ENCODE measurements at places on chromosomes 5 and 9.

DNA sequence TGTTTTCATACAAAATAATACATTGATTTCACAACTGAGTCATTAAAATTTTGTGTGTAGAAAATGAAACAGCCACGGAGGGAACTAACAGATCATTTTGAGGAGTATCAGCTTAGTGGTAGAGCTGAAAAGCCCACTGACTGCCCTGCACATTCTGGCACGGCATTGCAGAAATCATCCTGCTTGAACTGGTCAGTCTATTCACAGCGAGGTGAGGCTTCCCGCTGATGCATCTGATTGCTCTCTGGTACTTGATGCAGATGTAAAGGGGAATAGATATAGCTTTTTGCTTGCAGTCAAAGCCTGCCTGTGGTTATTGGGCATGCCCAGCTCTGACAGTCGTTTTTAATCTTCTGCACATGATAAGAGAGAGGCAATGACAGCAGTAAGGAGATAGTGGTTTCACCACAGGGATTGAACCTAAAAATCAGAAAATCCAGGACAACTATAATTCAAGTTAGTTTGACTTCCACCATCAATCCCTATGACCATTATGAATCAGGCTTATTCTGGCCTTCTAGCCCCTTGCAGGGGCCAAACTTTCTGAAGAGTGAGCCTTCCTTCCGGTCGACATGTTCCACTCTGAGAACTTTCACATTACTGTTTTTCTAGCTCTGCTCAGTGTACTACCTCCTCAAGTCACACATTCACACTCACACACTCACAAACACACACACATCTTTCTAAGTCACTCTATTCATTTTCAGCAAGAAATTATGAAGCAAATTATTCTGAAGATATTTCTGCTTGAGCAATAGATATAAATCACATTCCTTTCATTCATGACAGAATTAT is 782.8 kb upstream of the NUDT12 start:
- peak; percentile 7 for DNase-seq

GRCh38 chr9:128205296-128205944 is 2.2 kb downstream of the DNM1 start:
- DNase-seq = no peak

DNA sequence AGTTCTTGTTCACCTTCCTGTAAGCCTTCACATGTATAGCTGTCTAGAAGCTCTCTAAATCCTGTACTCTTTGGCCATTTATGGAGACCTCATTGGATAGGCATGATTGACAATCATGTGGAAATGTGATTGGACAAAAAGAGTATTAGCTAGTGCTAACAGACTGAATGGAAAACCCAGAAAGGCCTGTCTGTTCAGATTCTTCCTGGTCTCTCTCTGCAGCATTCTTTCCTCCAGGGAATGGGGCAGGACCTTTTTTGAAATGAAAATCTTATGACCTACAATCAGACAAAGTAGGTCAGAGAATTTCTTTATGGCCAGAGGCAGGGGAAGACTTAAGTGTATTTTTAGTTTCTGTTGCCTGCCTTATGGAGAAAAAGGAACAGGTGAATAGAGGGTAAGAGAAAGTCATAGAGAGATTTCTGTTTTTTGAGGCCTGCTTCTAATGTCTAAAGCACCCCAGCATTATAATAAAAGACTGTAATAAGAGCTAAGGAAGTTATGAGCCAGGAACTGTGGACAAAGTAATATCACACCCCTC is 152.4 kb upstream of the CCDC152 start:
- DNase-seq = no peak

- no peak for DNase-seq
Observed at GRCh38 chr5:173715607-173716006, 99.2 kb upstream of the BOD1 start.

- no peak for DNase-seq
Observed at GRCh38 chr5:133398646-133399101, 213.7 kb downstream of the FSTL4 start.

DNA sequence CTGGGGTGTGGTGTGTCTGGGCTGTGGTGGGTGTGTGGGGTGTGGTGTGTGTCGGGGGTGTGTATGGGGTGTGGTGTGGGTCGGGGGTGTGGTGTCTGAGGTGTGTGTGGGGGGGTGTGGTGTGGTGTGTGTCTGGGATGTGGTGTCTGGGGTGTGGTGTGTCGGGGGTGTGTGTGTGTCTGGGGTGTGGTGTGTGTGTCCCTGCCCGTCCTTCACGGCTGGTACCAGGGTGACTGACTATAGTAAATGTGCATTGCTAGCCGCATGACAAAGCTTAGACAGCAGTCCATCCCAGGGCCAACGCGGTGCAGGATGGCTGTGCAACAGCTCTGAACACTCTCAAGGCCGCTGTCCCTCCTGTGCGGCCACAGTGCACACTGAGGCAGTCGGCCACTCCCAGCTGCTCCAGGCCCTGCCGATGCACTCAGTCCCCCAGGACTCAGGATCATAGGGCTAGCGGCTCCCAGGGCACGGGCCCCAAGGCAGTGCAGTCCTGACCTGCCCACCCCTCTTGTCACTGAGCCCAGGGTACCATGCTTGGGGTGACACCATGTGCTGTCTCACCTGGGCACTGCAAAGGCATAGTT is 54.0 kb downstream of the SECISBP2 start:
- DNase-seq = peak; percentile 4

DNA sequence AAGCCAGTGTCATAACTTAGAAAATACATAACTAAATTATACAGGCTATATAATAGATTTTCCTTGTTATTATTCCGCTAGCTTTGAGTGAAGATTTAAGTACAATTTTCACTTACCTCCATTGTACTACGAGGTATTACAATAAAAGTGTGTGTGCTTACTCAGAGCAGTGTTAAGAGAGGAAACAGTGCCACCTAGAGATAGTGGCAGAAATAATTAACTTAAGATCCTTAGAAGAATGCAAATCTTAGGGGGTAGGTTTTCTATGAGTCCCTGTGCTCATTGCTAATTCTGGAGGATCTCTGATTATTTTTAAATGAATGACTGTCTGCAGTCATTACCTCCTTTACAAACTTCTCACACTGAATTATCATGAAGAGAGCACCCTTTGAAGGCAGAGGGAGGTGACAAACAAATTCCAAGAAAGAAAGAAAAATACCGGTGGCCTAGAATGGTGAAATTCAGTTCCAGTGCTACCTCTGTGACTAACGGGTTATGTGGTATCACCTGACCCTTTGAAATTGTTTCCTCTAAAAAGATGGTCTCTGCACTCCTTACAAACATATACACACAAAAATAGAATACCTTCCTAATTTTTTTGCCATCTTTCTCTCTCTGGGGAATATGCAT is 379.8 kb downstream of the TRIM36 start:
- DNase-seq = peak; percentile 60

GRCh38 chr9:68644831-68645230 is 60.2 kb upstream of the PIP5K1B start:
- no peak for DNase-seq

DNA sequence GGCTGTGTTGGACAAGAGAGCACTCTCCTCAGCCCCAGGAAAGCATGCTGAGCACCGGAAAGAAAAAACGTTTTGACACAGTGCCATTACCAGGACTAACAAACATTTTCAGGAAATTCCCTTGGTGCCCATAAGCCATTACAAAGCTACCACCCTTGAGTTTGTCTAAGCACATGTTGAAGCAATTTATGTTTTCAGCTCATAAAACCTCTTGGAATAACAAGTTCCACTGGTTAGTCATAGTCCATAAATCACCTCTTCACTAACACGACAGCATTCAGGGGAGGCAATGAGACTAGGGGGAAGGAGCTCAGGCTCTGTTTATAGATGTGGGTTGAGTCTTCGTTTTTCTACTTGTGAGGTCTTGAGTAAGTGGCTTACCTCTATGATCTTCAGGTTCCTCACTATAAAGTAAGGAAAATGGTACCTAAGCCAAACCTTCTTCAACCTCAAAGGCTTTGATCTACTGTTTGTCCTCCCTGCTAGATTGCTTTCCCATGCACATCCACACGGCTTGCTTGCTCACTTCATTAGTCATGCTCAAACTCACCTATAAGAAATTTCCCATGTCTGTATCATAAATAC is 65.4 kb downstream of the DRD1 start:
- DNase-seq = peak; percentile 49

DNA sequence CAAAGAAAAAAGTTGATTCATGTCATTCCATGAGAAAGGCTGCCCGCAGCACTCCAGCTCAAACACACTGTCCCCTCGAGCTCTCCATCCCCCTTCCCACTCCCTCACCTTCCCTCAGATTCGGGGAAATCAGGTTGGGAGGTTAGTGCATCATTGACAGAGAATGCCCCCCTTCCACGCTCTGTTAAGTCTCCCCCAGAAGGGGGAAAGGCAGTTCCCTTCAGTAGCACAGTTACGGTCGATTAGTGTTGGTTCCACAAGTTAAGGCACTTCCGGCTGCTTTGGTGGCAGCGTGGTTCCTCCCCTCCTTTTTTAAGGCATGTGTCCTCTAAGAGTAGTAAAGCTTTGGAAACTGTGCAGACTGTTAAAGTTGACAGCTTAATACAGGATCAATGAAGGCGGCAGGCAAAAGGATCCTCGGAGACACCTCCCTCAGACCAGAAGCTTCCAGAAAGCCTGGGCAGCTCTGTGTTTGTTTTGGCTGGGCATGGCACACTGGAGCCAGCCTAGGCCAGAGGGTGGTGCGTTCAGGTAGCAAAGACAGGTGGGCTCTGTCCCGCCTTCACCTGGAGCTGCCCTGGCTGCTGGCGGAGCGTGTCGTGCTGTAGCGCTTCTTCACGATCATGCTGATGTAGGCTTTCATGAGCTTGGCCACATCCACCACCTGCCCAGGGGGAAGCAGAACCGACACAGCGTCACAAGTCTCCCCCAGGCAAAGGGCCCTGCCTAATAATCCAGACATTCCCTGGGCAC is 49.5 kb upstream of the RETREG1 start:
- no peak for DNase-seq

DNA sequence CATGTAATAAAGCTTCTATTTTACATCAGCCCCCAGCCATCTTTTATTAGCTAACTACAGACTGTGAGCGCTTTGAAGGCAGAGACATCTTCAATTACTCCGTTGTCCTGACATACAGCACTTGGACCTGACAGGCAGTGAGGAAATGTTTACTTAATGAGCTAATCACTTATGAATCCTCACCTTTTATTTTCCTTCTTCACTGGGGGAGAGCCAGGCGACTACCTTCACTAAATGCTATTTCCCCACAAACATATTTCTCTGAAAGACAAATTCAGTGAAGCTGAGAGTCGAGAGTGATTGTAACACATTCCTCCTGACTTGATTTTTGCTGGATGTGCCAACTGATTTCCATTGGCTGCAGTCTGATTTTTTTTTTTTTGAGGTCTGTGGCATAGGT is 192.1 kb upstream of the CLINT1 start:
- DNase-seq = peak; percentile 38

DNA sequence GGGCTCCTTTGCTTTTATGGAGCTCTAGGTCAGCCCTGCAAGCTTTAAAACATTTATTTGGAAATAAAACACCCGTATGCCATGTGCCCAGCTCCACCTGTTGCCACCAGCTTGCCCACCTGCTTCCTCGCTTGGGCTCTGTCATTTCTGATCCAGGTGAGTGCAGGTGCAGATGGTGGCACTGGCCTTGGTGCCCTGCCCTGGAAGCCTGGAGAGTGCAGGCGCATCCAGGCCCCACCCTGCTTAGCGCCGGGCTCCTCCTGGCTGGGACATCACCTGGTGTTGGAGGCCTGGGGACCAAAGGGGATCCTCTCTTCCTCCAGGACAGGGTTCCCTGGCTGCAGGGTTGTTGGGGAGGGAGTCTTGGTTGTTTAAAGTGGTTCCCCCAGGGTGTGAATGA is 35.8 kb downstream of the WNK2 start:
- no peak for DNase-seq

- DNase-seq = no peak
Observed at GRCh38 chr5:95554331-95554646, 488 bp downstream of the SKIC3 start.

GRCh38 chr5:59449905-59450644 is 443.5 kb downstream of the PDE4D start:
- peak; percentile 3 for DNase-seq

- DNase-seq = no peak
Observed at GRCh38 chr5:92372766-92373165, 989.6 kb upstream of the ARRDC3 start.

DNA sequence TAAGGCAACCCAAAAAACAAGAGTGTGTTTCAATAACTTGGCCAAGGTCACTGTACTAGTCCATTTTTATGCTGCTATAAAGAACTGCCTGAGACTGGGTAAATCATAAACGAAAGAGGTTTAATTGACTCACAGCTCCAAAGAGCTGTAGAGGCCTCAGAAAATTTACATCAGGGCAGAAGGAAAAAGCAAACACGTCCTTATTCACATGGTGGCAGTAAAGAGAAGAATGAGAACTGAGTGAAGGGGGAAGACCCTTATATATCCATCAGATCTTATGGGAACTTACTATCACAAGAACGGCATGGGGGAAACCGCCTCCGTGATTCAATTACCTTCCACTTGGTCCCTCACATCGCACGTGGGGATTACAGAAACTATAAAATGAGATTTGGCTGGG is 64.3 kb upstream of the CAMK4 start:
- no peak for DNase-seq

GRCh38 chr5:130323804-130324454 is 419.7 kb downstream of the CHSY3 start:
- no peak for DNase-seq

- DNase-seq = no peak
Observed at GRCh38 chr9:132075853-132076252, 3.8 kb downstream of the MED27 start.

GRCh38 chr5:111200828-111201227 is 23.4 kb upstream of the CAMK4 start:
- DNase-seq = no peak

DNA sequence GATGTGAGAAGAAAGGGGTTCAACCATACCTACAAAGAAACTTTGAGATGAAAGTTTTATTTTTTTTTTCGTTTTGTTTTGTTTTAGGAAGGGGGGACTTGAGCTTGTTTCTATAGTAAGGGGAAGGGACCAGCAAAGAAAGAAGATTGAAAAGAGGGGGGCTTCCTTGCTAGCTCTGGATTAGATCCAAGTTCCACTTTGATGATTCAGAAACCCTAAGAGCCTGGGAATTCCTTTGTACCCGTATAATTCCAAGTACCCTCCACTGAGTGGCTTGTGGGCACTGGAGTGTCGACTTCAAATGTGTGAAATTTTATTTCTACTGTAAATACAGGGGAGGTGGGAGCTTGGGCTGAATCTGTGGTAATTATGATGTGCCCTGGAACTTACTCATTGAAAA is 10.9 kb downstream of the MAMDC2 start:
- DNase-seq = peak; percentile 33

DNA sequence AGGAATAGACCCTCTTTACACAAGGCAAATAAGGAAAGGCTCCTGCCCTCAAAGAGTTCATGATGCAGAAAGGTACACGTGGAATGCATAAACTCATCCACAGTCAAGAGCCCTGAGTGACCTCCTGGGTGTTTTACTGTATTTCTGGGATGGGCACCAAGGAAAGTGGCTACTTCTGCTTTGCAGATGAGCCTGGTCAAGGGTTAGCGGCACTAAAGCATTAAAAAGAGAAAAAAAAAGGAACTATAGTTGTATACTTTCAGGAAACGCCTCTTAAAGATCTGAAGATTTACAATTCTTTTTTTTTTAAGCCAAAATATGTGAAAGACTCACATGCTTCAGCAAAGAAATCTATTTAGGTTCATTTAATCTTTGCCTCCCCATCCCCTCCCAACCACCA is 366.2 kb upstream of the PDE4D start:
- no peak for DNase-seq

All from fibroblast of skin of back (primary cell).